ENCODE measurements at places on chromosomes 6 and 20. TPM values are rescaled to one million over a fixed set of nuclear protein-coding genes. Genes with fewer than 3 reads are reported as not detected.

Gene CAGE1
- 0.40 TPM for total RNA-seq

Gene DLK2
- total RNA-seq: 0.83 TPM

Gene HLA-DPA1
- total RNA-seq: 8.7 TPM

Gene SLC24A3
- not detected for total RNA-seq

Gene MOCS1
- total RNA-seq: 11.3 TPM

Gene CNBD2
- total RNA-seq: 7.4 TPM

Gene SPATA25
- 2.2 TPM for total RNA-seq

Gene PAK5
- not detected for total RNA-seq

Gene EDN1
- total RNA-seq: not detected

All from SK-MEL-5 (cell line).